COLO829 (cell line): ENCODE measurements at places on chromosomes 7 and 10.

GRCh38 chr10:127556916-127557315 lies 7.8 kb downstream of the NPS start:
- no peak for DNase-seq

DNA sequence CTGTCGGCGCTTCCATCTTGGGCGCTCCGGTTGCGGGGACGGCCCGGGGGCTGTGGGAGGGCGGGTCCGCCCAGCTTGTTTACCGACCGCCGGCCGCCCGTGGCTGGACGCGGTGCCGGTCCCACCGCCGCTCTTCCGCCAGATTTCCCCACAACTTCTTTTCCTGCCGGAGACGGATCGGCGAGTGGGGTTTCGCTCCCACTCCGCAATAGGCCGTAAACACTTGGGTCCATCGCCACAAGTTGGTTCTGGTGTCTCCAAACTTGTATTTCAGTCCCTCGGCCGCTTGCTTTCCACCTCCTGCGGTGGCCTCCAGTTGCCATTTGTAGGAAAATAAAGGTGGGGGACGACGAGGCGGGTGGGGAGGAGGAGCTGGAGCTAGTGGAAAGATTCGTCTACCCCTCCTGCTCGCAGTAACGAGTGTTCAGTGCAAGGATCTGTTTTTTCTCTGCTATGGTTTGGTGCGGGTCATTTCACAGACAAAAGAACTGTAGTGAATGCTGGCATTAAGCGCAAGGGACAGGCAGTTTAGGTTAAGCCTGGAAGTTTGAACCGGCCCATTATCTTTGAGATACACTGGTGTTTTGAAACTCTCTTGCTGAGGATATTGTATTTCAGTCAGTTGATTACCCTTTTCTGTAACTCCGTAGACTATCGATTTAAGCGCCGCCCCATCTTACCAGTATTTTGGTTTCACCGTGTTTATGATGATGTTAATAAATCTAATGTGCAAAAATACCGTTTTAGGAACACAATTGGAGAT lies 24.3 kb upstream of the ZRANB1 start:
- DNase-seq, result no peak

DNA sequence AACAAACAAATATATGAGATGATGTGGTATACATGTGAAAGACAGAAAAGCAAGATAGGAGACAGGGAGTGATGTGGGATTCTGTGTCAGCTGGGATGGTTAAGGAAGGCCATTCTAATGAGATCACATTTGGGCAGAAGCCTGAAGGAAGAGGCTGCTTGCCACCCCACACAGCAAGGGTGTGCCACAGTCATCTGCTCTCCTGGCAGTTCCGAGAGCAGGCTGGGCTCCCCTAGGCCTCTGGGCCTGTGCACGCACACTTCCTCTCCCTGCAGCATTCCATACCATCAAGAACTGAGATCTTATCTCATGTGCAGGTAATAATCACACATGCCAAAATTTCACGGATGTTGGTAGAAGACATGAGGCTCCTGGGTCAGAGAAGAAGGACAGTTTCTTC lies 43.1 kb downstream of the SYPL1 start:
- no peak for DNase-seq

- DNase-seq, result no peak
Observed at GRCh38 chr10:71255550-71255807, 43.1 kb downstream of the UNC5B start.

GRCh38 chr10:74202356-74202755 lies 51.3 kb downstream of the ADK start:
- no peak for DNase-seq

DNA sequence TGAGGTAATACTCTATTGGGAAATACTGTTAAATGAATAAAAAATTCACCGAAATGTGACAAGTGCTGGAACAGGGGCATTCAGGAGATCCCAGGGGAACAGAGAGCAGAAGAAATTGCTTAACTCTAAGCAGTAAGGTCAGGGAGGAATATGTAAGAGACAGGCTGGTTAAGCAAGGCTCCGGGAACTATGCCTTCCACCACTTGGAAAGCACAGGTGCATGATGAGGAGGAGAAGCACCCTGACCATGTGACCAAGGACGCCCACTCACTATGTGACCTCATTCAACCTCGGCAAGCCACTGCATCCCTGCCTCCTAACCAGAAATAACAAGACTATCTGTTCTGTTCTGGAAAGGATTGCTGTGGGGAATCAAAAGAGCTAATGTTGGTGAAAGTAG lies 218.4 kb downstream of the ELMO1 start:
- DNase-seq, result peak; percentile 17
